ENCODE measurements at places on chromosomes 7 and 10.
A peak's percentile ranks its signal among the peaks of the same experiment; 100 is the strongest.

DNA sequence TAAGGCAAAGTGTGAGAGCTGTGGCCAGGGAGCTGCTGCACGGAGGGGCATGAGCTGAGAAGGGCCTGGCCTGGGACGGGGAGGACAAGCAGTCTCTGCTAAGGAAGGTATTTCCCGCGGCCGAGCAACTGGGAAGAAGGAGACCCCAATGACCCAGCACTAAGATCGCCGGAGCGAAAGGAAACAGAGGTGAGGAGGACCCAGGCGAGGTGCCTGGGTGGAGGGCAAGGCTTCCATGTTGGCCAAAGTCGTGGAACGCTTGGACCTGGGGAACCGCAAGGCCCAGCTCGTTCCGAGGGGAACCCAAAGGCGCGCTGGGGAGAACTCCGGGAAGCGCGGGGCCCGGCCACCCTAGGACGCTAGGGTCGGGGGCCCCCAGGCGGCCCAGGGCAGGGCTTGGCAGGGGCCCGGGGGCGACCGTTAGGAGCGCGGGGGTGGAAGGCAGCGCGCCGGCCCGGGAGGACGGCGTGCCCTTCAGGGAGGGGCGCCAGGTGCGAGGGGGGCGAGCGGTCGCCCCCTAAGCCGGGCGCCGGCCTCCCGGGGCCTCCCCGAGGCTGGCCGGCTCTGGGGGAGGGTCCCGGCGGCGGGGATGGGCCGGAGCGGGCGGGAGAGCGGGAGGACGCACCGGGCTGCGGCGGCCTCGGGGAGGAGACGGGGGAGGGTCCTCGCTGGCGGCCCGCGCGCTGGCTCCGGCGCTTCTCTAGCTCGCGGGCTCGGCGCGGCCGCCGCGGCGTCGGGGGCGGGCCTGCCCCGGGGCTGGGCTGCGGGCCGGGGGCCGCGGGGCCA, 545 bp downstream of the GIGYF1 start:
- no peak for DNase-seq

- no peak for DNase-seq
Observed at GRCh38 chr10:106450966-106451365, 713.5 kb downstream of the SORCS1 start.

- no peak for DNase-seq
Observed at GRCh38 chr10:117790179-117790578, 247.6 kb downstream of the EMX2 start.

DNA sequence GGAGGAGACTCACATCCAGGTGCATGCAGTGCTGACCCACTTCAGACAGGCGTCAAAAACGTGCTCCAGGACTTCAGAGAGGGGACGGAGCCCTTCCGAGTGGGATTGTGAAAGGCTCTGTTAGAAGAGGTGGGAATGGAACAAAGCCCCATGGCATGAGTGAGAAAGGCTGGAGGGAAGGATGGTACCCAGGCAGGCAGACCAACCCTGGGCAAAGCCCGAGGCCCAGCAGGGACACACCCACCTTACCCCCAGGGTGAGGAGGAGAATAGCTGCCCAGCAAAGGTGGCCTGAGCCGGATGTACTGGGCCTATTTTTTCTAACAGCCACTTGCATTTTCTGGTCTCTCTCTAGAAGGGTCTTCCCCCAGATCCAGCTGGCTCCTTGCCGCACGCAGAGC, 14.8 kb downstream of the CHAT start:
- DNase-seq, result no peak

DNA sequence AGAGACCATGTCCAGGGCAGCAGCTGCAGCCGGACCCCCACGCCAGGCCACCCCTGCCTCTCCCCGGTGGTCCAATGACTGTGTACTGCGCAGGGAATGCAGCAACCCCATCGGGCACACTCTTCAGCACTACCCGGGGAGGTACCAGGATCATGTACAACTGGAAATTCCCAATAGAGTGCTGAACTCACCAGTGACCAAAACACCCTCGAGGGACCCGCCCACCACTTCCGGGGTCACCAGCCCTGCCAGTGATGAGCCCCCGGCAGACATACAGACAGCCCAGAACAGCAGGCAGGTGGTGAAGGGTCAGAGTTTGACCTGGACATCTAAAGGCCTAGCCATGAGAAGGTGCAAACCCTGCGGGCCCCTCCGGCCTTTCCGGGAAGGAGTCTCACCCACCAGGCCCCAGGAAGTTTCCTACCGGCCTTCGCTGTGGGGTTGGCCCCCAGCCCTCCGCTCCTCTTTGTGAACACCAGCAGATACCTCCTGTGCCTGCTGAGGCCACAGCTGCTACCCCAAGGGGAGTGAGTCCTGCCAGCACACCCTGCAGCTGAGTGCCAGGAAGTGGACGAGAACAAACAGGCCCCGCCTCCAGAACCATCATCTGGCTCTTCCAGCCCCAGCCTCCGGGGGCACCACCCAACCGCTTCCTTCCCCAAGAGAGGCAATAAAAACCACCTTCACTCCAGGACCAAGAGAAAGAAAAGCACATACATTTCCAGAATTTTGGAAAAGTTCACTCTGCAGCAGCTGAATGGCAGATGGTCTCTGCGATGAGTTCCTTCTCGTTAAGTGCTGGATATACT, 5.0 kb upstream of the ANKRD61 start:
- no peak for DNase-seq

DNA sequence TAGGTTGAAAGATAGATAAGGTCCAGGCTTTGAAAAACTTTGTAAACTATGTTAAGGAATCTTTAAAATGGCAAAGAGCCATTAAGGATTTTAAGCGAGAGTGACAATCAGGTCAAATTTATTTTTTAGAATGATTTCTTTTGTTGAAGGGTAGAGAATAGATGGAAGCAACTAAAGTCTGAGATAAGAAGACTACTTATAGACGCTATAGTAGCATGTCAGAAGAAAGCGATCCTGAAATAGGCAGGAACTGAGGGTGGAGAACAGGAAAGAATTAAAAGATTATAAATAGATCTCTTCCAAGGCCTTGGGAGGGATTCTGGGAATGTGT, 13.0 kb upstream of the TSPAN13 start:
- DNase-seq, result no peak

DNA sequence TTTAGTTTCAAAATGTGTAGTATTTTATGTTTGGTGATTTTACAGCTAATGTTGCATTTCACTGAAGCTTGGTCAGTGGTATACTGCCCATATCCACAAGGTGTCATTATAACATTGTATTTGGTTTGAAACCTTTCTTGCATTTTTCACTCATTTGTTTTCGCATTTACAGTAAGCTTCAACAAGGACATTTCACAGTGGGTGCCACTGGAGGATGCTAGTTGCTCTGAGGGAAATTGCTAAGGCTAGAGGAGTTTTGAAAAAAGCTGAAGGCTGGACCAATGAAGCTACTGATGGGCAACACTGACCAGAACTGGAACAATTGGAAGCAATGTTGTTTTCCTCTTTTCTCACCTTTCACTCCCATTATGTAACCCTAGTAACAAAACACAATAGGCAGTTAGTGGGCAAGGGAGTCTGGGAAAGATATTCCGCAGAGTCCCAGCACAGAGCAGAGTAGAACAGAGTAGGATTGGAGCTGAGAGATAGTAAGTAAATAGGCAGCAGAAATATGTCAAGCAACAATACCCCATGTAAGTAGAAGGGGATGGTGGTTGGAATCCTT, 23.6 kb upstream of the SRI start:
- no peak for DNase-seq

GRCh38 chr7:127290116-127290655, 37.4 kb upstream of the GRM8 start:
- DNase-seq, result no peak

- no peak for DNase-seq
Observed at GRCh38 chr7:1049006-1049741, 4.8 kb downstream of the GPR146 start.

DNA sequence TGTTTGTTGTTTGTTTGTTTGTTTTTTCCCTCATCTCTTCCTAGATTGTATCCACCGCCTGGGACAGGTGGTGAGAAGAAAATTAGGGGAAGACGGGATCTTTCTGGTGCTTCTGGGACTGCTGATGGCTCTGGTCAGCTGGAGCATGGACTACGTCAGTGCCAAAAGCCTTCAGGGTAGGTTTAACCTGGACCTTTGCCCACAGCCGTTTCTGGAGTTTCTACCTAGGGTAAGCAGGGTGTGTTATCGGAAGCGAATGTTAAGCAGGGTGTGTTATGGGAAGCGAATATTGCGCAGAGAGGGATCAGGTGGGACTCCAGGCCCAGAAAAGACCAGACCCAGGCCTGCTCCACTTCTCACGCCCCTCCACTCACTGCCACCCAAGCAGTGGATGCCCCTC, 4.7 kb downstream of the CLCN1 start:
- DNase-seq, result no peak

- DNase-seq, result no peak
Observed at GRCh38 chr7:6274743-6275142, 2.3 kb upstream of the CYTH3 start.

DNA sequence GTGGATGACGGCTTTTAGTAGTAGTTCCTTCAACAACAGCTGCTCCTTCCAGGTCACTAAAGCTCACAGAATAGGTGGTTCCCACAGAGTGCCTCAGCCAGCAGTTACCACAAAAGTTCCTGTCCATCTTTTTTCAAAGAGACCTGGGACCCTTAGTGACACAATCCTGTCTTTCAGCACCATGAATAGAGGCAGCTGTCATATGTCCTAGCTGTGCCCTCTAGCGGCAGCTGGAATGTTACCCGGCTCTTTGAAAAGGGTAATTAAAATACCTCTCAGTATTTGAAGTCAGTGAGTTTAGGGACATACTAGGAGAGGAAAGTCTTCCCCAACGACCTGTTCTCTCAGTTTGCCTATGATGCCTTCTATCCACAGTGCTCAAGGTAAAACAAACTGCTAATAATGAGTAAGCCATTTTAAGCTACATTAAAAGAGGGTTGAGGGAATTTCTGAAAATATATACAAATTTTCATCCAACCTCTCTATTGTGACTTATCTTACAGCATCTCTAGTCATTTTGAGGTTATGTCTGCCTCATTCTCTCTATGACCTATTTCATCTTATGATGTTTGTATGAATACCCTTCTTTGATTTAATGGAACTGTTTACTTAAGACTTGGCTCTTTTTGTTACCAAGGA, 290.8 kb downstream of the NXPH1 start:
- no peak for DNase-seq

DNA sequence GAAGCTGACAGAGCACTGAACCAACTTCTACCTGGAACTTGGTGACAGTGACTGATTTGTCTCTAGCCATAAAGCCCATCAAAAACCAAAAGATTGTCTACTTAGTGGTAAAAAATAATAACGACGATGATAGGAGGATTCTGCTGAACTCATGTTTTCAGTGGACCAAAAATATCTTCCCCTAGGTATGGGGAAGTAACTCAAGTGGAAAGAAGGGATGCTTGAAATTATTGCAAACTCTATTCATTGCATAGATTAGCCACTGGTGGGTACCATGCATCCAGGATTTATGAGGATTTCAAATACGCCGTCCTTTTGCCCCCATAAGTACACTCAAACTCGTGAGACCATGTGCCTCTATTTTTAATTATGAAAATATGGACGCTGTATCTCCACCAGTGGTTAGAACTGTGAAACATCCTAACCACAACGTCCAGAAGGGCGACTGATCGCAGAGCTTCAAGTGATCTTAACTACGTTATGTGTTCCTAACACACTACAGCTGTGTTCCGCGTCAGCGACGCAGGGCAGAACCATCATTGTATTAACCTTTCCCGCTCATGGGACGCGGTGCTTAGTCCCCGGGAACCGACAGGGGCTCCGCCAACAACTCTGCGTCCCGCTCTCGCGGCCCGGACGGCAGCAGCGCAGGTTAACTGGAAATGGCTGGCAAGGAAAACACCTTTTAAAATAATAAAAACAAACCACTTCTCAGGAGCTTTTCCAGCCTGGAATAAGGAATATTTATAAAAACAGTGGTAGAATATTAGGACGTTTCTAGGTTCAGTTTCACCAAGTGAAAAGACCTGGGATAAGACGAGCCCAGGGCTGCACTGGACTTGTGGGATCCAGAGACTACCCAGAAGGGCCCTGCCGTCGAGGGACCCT, 776 bp downstream of the PEX1 start:
- peak; percentile 20 for DNase-seq

DNA sequence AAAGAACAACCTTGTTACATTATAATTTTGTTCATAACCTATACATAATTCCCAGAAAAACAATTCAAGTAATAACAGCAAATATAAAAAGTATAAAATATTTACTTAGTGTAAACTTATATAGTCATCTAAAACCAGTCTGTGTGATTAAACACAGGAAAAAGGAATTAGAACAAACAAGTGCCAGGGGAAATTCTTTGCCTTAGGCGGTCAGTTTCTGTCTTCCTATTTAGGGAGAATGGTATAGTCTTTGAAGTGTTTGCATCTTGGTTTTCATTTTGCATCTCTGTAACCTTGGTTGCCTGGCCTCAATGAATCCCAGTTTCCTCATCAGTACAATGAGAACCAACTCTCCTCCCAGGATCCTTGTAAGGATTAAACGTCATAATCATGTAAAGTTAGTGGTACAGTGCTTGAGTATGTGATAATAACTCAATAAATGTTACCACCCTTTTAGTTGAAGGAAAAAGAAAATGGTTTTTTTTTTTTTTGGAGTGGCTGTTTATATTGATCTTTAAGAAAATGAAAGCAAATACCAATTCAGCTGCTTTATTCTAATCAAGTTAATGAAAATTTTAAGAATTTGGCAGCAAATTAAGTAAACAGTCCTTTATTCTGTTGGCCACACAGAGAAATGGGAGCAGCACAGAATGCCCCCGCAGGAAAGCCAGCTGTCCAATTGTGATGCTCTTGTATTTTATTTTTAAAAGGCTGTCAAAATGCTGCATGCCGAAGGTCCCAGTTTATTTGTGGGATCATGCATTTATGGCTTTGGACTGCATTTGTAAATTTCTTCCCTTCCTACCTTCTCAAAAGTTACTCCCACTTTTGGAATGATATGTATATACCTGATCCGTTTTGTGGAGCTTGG, 61.8 kb downstream of the SHH start:
- DNase-seq, result no peak

DNA sequence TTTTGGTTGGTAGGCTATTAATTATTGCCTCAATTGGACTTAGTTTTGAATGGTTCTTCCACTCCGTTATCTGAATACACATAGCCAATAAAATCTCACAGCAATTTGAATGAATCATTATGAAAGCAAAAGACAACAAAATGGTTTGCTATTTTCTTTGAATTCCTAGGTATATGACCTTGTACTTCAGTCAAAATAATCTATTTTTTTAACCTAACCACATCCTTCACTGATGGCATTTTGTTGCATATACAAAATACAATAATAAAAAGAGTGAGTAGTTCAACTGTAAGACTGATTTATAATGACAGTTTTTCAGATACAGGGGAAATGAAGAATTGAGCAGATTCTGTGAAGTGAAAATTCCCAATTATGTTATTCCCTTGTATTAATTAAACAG, 433.1 kb downstream of the HTR7 start:
- DNase-seq, result no peak

- no peak for DNase-seq
Observed at GRCh38 chr7:96188174-96188581, 133.7 kb downstream of the SLC25A13 start.

GRCh38 chr10:30825022-30825421, 195.5 kb upstream of the LYZL2 start:
- no peak for DNase-seq

- no peak for DNase-seq
Observed at GRCh38 chr7:69625798-69626197, 27.5 kb downstream of the AUTS2 start.

All from urinary bladder (tissue), 4 donors.